ENCODE measurements at places on chromosomes 6 and 20.
A peak's percentile ranks its signal among the peaks of the same experiment; 100 is the strongest.

DNA sequence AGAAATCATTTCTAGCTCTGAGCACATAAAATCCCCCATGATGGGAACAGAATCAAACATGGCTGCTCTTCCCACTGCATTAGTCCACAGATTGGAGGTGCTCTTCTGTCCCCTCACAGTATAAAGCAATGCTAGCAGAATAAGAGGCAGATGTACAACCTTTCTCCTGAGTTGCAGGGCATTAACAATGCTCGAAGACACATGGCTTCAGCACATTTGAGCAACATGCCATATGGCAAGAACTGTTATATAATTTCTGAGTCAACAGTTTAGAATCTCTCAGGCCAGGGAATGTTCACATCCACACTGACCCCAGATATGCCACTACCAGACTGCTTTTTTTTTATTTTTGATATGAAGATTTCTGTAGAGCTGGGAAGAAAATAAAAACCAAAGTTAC, 119.6 kb downstream of the KIF13A start:
- DNase-seq, result no peak

GRCh38 chr6:3561725-3562124, 104.9 kb upstream of the SLC22A23 start:
- peak; percentile 52 for DNase-seq

GRCh38 chr6:72551470-72551869, 70.4 kb upstream of the KCNQ5 start:
- no peak for DNase-seq

- no peak for DNase-seq
Observed at GRCh38 chr20:3871550-3872265, 17.5 kb upstream of the PANK2 start.

All from endothelial cell (in vitro differentiated cells).